ENCODE measurements at places on chromosomes 1 and 21.
A peak's percentile ranks its signal among the peaks of the same experiment; 100 is the strongest.

GRCh38 chr1:53735261-53735660, 3.7 kb downstream of the GLIS1 start:
- no peak for ATAC-seq

- peak; percentile 69 for ATAC-seq
Observed at GRCh38 chr1:147539122-147539575, 2.2 kb upstream of the BCL9 start.

GRCh38 chr1:99681583-99681982, 35.7 kb downstream of the PALMD start:
- ATAC-seq, result no peak

DNA sequence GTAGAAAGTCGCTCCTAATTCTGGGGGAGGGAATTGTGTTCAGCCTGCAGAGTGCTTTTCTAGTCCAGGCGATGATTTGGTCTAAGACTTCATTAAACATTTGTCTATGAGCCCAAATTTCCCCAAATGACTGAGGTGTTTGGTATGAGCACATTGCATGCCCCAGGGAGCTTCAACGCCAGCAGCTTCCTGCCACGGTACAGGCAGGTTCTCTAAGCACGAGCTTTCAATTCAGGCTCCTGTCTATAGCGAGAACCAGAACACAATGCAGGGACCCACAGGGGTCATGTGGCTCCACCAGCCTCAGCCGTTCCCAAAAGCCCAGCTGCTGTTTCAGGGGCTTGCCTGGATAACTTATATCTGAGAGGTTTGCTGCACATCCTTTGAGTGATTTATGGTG, 34.1 kb upstream of the H6PD start:
- ATAC-seq, result no peak

- ATAC-seq, result peak; percentile 75
Observed at GRCh38 chr1:64881281-64881680, 85.1 kb downstream of the JAK1 start.

- peak; percentile 30 for ATAC-seq
Observed at GRCh38 chr1:148315071-148315811, 163.2 kb upstream of the NBPF11 start.

DNA sequence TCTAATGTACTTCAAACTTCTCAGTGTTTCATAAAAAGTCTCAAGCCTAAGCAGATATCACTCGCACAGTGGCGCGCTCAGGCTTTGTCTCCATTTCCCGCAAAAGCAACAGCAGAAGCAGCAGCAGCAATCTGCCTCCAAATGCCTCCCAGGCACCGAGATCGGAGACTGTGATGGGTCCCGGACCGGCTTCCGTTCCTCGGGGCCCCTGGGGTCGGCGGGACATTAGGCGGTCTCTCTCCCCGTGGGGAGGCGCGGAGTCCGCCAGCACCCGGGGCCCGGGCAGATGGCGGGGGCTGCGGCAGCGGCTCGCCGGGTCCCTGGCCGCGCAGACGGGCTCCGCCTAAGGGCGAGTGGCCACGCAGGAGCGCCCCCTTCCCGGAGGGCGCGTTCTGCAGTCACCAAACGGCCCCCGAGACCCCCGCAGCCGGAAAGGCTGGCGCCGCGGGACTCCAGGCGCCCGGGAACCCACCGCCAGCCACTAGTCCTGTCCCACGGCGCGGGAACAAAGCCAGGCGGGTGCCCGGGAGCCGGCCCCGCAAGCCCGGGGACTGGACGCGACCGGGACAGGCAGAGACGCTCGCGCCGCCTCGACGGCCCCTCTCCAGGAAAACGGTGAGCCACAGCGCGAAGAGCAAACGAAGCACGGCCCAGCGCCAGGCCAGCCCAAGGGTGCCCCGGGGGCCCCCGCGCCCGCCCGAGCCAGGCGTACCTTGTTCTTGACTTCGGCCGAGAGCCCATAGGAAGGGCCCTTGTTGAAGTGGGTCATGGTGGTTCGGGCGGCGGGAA, 590 bp downstream of the CNN3 start:
- peak; percentile 43 for ATAC-seq

GRCh38 chr1:183757061-183757460, 47.9 kb upstream of the RGL1 start:
- ATAC-seq, result no peak

Data from activated T-helper 17 cell treated with anti-CD3 and anti-CD28 coated beads, Interleukin-2, amount 50 U/mL, for 72 hours (primary cell).